ENCODE measurements at places on chromosomes 2 and 18.
A peak's percentile ranks its signal among the peaks of the same experiment; 100 is the strongest.

- DNase-seq: no peak
Observed at GRCh38 chr2:228594012-228594411, 412.5 kb upstream of the SPHKAP start.

- DNase-seq: no peak
Observed at GRCh38 chr18:24272229-24272525, 125.4 kb downstream of the OSBPL1A start.

DNA sequence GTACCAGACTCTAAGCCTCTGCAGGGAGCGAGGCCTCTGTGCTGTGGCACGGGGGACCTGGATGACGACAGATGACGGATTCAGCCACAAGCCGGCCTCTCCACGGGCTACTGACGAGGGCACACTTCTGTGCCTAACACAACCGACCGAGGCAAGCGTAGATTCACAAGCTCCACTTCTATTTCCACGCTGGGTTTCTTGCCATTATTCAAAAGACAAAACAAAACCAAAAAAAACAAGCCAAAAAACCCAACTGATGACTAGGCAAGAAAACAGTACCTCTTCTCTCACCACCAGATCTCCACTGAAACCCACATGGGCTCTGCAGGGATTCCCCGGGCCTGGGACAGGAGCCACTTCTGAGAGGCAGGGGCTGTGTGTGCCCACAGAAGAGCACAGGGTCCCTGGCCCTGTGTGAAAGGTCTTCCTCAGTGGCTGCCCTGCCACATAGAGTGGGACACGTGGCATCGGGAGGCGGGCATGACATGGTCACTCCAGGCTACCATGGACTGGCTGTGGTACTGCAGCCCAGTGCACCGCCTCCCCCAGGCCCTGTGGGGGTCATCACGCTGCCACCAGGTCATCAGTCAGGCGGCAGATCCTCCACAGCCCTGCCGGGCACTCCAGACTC lies 254.7 kb downstream of the HDAC4 start:
- no peak for DNase-seq

DNA sequence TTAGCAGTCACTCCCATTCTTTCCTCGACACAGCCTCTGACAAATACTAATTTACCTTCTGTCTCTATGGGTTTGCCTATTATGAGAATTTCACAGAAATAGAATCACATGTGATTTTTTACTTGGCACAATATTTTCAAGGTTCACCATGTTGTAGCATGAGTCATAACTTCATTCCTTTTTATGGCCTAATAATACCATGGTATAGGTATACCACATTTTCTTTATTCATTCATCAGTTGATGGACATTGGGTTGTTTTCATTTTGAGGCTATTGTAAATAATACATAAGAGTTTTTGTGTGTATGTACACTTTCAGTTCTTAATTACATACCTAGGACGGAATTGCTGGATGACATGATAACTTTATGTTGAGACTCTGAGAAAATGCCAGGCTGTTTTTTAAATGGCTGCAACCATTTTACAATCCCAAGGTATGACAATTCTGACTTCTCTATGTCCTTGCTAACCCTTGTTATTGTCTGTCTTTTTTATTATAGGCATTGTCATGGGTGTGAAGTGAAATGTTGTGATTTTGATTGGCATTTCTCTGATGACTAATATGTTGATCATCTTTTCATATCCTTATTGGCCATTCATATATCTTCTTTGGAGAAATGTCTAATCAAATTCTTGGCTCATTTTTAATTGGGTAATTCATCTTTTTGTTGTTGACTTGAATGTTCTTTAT lies 87.9 kb downstream of the IRS1 start:
- DNase-seq: no peak

GRCh38 chr2:222931659-222932058 lies 70.8 kb downstream of the ACSL3 start:
- no peak for DNase-seq

- DNase-seq: peak; percentile 48
Observed at GRCh38 chr2:216090369-216090786, 8.7 kb downstream of the TMEM169 start.

- DNase-seq: no peak
Observed at GRCh38 chr2:4135765-4136164, 432.4 kb downstream of the DCDC2C start.

DNA sequence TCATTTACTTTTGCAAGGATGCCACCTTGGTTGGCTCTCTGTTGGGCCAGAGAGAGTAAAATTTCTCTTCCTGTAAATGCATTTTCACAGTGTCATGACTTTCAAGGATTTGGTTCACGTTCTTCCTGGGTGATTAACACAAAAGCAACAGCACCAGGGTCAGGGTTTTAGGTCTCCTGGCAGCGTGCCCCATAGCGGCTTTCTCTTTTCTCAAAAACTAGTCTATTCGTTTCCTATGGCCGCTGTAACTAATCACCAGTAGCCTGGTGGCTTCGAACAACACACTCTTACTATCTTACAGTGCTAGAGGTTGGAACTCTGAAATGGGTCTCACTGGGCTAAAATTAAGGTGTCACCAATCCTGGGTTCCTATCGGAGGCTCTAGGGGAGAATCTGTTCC lies 56.3 kb upstream of the ACMSD start:
- DNase-seq: no peak

GRCh38 chr18:399631-400135 lies 100.8 kb downstream of the COLEC12 start:
- DNase-seq: no peak

DNA sequence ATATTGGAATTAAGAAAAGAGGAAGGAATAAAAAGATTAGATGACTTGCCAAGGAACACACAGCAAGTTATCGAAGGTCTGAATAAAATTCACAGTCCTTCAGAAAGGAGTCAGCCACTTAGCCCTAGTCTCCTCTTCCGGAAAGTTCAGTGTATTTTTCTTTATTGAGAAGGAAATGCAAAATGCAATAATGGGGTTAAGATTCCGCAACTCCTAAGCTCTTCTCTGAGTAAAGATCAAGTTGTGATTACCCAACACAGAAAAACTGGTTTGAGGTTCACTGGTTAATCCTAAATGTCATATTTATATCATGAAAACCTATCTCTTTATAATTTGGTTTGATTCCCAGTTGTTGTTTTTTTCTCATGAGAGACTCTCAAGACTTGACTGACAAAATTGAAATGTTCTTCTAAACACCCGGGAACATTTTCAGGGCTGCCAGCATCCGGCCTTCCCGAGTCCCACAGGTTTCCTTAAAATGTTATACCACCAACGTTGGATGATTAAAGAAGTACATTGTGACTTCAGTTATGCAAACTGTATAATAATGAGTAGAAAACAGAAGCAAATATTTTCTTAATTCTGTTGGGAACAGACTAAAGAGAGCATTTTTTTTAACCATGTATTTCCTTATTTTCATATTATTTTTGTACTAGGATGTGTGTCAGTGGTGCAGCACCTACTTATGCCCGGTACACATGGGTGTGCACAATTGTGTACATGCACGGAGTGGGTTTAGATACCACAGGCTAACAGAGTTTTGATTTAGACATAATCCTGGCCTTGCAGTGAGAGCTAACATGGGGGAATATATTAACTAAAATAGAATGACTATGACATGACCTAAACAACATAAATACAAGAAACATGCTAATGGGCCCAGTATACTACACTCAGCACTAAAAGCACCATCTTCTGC lies 100.2 kb downstream of the STK39 start:
- DNase-seq: no peak

GRCh38 chr2:103823847-103824246 lies 1030.1 kb upstream of the POU3F3 start:
- DNase-seq: no peak
